ENCODE measurements at places on chromosomes 5 and 9.

DNA sequence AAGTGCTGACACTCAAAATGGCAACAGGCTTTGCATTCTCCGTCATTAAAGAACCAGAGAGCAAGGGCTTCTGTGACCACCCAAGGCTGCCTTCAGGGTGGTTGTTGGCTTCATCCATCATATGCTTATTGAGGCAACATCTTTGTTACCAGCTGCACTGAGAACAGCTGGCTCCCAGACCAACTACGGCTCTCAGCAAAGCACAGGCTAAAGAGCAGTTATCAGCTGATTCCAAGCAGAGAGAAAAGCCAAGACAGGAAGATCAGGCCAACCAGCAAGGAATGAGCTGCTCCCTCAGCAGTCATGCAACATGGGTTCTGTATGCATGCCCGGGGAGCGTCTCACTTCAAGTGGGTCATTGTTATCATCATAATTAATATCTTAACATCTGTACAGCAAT lies 358.9 kb downstream of the ACTL7B start:
- no peak for DNase-seq

GRCh38 chr9:37534901-37535300 lies 41.3 kb downstream of the FBXO10 start:
- no peak for DNase-seq

DNA sequence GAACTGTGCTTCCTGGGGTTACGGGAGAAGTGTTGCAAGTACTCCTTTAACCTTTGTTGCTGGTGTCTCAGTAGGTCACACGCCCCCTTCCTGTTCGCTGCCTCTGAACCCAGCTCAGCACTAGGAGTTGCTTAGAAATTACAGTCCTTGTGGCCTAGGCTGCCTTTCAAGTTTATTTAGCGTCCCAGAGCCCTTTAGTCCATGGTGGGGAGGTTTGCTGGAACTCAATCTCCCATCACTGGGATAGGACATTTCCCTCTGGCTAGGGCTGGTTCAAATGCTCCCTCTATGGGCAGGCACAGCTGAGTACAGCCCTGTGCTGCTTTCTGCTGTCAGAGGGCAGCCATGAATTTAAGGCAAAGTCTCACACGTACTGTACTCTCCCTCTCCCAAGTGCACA lies 4.7 kb downstream of the IFNA8 start:
- DNase-seq = peak; percentile 4

GRCh38 chr9:115362101-115362500 lies 244.1 kb upstream of the TNC start:
- DNase-seq = no peak

DNA sequence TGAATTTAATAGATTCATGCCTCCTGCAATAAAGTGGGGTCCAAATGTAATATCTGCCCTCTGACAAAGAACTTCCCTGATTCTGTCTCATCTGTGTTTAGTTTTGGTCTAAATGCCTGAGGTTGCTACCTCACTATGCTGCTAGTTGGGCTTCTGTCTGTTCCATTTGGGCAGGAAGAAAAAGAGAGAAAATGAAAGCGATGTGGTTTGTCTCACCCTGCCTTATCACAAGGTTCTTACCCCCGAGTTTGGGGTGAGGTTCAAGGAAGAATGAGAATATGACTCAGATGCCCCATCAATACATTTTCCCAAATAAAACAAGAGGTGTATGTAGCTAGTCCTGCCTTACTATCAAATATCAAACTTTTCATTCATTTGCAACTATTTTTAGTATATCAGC lies 132.1 kb upstream of the MTAP start:
- DNase-seq = peak; percentile 13

- DNase-seq = no peak
Observed at GRCh38 chr5:180330810-180331646, 22.1 kb downstream of the GFPT2 start.

- DNase-seq = no peak
Observed at GRCh38 chr9:137454145-137454596, 5.0 kb downstream of the NSMF start.

GRCh38 chr9:77945798-77946197 lies 85.8 kb downstream of the GNAQ start:
- no peak for DNase-seq

DNA sequence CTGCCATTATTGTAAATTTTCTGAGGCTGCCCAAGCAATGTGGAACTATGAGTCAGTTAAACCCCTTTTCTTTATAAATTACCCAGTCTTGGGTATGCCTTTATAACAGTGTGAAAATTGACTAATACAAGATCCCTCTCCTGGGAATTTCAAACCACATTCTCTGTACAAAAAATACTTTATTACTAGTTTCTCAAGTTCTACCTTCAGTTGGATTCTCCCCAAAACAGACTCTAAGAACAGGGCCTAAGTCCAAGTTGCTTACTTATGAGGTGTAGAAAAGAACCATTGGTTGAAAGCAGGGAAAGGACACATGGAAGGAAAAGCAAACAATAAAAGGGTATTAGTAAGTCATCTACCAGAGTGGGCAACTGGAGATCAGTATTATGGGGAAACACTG lies 343.2 kb downstream of the TMEM232 start:
- DNase-seq = no peak

GRCh38 chr9:93120846-93121315 lies 13.2 kb downstream of the NINJ1 start:
- DNase-seq = no peak

DNA sequence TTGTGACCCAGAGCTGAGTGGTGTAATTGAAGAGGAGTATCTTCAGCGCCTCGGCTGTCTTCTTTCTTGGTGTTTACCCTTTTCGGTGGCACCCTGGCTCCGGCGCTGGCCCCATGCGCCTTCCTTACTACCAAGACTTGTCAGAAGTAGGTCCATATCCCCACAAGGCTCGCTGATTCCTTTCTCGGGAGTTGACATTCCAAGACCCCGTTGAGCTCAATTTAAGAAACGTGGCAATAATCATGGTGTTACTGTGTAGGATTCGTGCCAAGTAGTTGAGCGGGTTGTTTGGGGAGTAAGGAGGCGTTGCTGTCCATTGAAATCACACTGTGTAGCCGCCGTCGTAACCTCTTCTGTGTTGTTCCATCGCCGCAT lies 795 bp downstream of the NDUFAF2 start:
- DNase-seq = no peak

GRCh38 chr9:137054932-137055384 lies 1.1 kb upstream of the ENTPD2 start:
- no peak for DNase-seq

- no peak for DNase-seq
Observed at GRCh38 chr5:172501708-172502320, 47.5 kb upstream of the SH3PXD2B start.

GRCh38 chr9:35687306-35687705 lies 2.4 kb downstream of the TPM2 start:
- no peak for DNase-seq

- no peak for DNase-seq
Observed at GRCh38 chr9:134875371-134875770, 5.2 kb upstream of the FCN2 start.

GRCh38 chr5:39491210-39491609 lies 66.4 kb upstream of the DAB2 start:
- DNase-seq = no peak

DNA sequence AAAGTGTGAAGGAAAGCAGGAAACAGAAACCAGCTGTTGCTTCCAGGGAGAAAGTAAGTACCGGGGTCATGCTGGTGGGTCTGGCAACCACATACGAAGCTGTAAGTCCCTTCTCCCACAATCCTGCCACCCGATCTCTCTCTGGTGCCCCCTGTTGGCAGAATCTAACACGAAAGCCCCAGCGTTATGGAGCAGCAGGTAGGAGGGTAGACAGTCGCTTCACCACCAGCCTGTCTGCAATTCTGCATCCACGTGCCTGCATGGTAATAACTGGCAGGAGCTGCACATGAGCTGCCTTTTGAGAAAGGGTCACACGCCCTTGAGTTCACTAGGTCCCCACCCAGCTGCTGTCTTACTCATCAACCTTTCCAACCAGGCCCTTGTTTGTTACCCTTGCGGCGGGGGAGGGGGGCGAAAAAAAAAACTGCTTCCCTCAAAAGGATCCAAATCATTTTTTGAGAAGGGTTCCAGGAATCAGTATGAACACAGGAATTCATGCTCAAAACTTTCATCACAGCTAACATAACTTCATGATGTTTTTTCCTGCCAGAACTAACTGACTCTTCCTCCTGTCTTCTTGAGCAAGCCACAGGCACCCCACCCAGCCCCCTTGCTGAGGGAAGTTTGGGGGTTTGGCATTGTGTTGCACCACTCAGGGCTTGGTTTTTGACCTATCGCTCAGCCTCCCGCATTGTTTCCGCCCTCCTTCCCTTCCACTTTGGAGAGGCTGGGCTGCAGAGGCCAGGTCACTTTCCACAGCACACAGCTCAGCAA lies 19.6 kb upstream of the TMEM252 start:
- DNase-seq = peak; percentile 46

- no peak for DNase-seq
Observed at GRCh38 chr5:160434022-160434531, 12.4 kb downstream of the PTTG1 start.

DNA sequence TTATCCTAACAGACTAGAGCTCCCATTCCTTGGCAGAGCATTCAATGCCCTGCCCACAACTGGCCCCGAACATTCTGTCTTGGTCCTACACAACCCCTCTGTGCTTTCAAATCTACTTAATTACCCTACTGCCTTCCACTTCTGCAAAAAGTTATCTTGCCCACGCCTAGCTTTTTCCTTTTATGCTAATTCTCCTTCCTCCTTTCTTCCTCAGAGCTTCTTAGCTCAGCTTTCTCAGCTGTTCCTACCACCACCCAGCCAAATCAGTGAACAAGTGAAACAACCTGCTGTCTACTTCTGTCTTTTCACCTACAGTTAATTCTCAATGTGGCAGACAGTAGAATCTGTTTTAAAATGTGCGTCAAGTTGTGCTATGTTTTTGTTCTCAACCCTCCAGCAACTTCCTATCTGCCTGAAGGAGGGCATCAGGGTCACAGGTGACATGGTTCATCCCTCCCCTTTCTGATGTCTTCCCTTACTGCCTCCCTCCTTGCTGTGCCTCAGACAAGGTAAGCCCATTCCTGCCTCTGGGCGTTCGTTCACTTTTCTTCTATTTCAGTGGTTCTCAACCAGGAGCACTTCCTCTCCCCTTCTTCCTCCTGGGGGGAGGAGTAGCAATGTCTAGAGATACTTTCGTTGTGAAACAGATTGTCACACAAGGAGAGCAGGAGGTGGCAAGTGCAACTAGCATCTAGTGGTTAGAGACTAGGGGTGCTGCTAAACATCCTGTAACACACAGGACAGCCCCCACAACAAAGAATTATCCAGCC lies 1.3 kb upstream of the REEP5 start:
- DNase-seq = peak; percentile 47

DNA sequence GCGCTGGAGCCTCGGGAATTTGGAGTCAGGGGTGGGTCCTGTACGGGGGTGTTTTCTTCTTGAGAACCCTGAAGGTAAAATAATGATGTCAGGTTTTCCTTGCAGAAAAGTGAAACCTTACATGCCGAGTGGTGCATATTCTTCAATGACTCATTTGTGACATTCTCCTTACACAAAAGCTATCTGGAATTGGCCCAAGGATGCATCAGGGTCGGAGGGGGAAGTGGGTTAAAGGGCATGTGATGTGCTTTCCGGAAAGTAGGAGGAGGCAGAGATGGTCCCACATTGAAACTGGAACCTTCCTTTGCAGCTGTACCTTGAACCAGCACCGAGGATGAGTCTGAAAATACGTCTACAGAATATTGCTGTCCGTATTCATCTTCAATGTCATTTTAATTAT lies 411.2 kb upstream of the IRX4 start:
- DNase-seq = no peak

DNA sequence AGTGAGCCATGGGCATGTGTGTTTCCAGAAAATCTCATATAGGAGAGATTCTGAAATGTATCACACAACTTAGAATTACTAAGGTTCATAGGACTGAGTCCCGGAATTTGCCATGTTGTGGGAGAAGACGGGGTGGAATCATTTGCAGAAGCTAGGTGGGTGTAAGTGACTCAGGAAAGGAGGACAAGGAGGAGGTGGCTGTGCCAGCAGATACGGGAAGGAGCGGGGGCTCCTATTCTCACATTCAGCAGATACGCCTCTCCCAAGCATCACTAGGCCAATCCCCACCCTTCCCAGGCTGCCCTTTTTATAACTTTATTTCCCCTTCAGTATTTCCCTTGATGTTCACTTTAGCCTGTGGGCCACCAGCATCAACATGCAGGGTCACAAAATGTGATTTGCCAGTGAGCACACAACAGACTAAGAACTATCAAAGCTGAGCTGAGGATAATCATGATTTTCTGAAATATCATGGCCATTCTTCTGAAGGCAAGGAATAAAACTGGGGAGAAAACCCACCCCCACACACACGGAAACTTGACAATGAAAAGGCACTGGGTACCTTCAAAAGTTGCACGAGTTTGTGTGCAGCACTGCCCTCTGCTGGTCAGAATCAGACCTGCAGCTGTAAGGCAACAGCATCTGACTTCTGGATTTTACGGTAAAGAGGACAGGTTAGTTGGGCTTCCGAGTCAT lies 133.2 kb downstream of the MTX3 start:
- peak; percentile 75 for DNase-seq

DNA sequence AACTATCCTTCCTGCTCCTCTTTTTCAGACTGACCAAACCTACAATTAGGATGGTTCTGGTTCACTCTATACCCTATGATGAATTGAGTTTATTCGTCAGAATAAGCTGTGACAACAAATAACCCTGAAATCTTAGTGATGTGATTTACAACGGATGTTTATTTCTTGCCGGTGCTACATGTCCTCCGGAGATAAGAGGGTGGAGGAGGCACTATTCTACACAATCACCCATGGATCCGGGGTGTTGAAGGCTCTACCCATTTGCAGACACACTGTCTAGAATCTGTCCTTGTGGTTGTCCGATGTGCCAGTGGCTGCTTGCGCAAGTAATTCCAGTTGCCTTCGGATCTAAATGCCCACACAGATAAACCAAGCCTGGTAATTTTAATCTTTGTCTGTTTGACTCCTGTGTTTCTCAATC lies 44.7 kb downstream of the CDC14B start:
- DNase-seq = no peak

- peak; percentile 2 for DNase-seq
Observed at GRCh38 chr5:61162832-61163567, 732 bp upstream of the SMIM15 start.

GRCh38 chr5:156879665-156880285 lies 29.7 kb downstream of the PPP1R2B start:
- DNase-seq = no peak

DNA sequence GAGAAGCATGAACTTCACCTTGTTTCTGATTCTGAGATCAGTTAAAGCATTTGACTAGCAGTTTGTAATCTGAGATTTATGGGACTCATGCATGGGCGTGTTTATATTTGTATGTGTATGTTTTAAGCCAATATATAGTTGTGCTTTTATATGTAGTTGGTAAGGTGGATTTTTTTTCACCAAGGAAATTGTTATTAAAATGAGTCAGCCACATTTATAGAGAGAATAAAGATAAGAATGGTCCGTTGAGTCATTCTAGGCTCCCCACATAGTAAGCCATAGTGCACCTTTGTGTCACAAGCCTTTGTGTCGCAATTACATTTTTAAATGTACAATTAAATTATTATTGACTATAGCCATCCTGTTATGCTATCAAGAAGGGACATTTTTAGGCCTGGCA lies 89.0 kb downstream of the NLN start:
- no peak for DNase-seq
